NCI-H146 (cell line): ENCODE measurements at places on chromosomes 3 and 15.

DNA sequence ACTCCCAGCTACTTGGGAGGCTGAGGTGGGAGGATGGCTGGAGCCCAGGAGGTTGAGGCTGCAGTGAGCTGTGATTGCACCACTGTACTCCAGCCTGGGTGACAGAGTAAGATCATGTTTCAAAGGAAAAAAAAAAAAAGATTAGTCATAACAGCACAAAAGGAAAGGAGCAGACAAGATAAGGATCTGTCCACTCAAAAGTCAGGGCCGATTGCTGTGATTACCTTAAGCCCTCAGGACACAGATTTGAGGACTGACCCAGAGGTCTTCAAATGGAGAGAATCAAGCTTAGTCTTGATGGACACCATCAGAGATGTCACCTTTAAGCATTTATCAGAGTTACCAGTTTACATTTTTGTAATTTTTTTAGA lies 23.9 kb upstream of the HEG1 start:
- DNase-seq = no peak

DNA sequence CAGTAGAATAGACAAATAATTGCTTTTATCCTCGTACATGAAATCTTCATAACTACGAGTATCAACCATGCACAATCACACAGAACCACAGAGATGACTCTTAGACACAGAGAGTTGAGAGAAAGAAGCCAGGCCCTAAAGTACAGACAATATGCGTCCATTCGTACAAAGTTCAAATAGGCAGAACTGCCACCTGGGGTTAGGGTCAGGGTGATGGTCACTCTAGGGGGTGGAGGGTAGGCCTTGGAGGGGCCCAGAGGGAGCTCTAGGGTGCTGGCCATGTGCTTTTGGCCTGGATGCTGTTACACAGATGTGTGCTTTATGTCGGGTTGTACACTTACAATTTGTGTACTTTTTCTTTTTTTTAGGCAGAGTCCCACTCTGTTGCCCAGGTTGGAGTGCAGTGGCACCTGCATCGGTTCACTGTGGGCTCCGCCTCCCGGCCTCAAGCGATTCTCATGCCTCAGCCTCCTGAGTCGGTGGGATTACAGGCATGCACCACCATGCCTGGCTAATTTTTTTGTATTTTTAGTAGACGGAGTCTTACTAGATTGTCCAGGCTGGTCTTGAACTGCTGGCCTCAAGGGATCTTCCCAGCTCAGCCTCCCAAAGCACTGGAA lies 65.9 kb upstream of the KLF13 start:
- DNase-seq = no peak

- DNase-seq = no peak
These were observed 123.7 kb downstream of the WDR76 start for GRCh38 chr15:43950531-43950930.

GRCh38 chr3:197010556-197011351 lies 18.9 kb downstream of the MELTF start:
- no peak for DNase-seq

- no peak for DNase-seq
These were observed 6.2 kb downstream of the SUCLG2 start for GRCh38 chr3:67648229-67648628.

DNA sequence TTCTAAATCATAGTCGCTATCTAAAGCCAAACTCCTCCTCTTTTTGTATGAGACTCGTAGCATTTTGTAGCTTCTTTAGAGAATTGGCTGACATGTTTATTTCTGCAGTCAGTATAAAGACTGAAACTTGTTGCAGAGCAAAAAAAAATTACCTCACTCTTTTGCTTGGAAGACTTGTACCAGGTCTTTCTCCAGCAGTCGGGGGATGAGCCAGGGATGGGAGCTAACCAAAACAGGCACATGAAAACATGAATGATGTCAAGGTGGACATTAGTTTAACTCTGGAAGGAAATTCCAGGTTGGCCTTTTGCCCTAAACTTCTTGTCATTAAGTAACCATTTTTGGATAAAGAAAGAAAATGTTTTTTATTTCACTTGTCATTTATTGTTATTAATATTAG lies 47.0 kb upstream of the SCAANT1 start:
- no peak for DNase-seq

GRCh38 chr3:53253707-53254508 lies 1.9 kb downstream of the TKT start:
- no peak for DNase-seq

DNA sequence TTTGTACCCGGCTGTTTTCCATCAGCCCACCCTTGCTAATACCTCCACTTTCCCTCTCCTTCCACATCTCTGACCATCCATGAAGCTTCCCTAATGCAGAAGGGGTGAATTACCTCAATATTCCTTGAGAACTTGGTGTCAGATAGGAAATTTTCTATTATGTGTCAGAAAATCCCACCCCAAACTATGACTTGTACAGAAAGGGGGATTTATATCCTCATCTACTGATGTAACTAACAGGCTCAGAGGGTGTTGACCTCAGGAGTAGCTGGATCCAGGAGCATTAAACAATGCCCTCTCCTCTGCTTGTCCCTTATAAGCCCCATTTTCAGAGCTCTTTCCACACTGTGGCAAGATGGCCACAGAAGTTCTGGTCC lies 242.8 kb upstream of the TLE3 start:
- no peak for DNase-seq

GRCh38 chr15:47846876-47847275 lies 129.6 kb downstream of the SEMA6D start:
- DNase-seq = no peak

DNA sequence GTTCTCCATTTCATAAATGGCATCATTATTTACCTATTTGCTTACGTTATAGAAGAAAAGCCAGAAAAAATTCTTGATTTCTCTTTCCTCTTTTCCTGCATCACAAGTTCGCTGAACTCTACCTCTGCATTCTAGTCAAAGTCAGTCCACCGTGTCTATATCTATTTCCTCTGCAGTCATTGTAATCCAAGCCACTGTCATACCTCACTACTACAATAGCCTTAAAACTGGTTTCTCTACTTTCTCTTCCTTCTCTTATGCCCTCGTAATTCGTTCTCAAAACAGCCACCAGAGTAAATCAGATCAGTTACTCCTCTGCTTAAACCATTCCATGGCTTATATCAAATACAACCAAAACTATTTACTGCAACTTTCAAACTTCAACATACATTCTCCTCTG lies 13.4 kb upstream of the FAM81A start:
- no peak for DNase-seq

DNA sequence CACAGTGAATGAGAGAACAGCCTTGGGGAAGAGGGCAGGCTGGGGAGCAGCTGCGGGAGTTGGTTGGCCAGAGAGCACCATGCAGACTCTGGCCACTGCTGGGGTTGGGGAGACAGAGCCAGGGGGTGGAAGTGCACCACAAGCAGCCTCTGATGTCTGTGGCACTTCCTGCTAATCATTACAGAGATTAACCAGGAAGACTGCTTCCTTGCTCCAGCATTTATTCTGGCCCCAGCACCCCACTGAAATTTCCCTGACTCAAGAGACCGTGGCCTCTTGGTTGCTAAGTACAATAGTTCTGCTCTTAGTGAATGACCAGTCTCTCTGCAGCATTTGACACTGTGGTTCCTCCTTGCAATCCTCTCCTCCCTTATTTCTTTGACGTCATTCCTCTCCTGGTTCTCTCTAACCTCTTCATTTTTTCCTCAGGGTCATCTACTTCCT lies 266.2 kb upstream of the ROPN1 start:
- DNase-seq = no peak

DNA sequence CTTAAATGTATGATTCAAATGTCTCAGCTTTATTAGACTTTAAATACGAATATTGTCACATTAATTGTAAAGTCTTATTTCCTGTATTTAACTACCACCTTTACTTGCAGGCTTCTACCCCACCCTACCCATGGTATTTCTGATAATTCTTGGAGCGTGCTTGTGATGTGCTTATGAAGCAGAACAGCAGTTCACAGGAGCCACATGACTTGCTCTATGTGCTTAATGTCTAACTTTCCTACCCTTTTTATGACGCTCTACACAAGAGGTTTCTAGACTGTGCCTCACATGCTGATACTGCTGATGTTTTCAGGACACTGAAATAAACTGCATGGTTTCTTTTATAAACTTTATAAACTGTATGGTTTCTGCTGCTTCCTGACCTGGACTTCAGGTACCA lies 553.5 kb upstream of the CCDC54 start:
- no peak for DNase-seq

GRCh38 chr3:5160940-5161858 lies 26.3 kb upstream of the EDEM1 start:
- DNase-seq = no peak

DNA sequence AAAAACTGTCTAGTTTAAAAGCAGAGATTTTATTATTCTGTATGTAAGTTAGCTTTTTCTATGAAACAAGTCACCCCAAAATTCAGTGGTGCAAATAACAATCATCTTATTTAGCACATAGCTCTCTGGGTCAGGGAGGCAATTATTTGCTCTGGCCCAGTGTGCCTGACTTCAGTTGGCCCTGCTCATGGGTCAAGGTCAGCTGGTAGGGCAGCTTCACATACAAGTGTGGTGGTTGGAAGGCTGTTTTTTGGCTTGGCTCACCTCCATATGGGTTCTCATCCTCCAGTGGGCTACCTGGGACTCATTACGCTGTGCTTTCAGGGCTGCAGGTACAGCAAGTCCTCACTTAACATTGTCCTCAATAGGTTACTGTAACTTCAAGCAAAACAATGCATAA lies 228.6 kb downstream of the NR2F2 start:
- no peak for DNase-seq

DNA sequence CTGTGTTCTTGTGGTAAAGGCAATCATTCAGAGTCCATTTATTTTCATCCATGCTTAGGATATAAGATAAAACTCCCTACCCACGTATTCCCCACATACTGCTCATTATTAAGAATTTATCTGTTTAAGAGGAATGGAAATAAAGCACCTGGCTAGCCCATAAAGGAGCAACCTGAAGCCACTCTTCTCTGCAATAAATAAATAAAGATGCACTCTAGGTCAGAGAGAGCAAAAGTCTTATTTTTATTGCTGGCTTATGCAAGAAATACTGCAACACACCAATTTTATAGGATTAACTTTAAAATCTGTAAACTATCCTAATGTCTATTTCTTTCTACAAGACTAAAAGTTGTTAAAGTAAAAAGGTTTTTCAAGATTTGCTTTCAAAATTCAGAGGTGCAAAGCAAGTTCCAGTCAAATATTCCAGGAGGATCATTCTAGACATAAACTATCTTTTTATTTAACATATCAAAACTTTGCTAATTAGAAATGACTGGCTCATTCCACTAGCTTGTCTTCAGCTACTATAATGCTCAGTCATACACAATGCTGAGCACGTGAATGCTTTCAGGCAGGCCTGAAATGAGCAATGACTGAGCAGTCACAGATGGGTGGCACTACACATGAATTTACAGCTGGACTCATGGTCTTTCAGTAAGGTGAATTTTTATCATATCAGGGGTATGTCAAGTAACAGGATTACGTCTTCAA lies 7.1 kb downstream of the TJP1 start:
- DNase-seq = no peak

- DNase-seq = no peak
These were observed 57.7 kb downstream of the REC114 start for GRCh38 chr15:73500696-73501095.

DNA sequence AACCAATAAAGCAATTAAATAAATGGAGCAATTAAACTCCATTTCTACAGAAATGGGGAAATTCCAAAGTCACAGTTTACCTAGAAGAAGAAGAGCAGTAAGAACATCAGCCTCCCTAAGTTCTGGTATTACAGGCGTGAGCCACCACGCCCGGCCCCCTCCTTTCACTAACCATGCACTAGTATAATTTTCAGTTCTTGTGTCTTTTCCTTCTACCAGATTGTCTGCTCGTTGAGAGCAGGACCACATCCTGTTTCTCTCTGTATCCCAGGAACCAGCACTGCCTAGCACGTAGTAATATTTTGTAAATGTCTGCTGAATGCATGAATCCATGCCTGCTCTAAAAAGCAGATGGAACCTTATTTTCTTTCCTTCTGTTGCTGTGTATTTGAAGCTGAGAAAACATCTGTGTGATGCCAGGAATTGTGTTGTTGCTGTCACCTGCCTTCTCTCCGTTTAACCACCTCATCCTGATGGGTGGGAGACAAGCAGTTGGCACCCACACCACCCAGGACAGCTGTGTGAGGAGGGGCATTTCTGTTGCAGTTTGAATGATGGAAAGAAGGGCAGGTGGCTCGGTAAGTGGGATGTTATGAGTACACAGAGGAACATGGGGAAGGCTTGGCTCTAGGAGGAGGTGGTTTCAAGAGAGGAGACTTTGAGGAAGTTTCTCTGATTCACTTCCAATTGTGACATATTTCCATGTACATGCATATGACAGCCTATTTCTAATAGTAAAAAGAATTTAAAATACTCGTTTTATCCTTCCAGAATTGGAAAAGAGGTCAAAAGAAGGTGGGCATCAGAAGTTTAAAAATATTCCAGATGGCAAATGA lies 30.1 kb downstream of the PXYLP1 start:
- no peak for DNase-seq

- DNase-seq = peak; percentile 26
These were observed 74.7 kb downstream of the CRYBG3 start for GRCh38 chr3:97896547-97896946.

DNA sequence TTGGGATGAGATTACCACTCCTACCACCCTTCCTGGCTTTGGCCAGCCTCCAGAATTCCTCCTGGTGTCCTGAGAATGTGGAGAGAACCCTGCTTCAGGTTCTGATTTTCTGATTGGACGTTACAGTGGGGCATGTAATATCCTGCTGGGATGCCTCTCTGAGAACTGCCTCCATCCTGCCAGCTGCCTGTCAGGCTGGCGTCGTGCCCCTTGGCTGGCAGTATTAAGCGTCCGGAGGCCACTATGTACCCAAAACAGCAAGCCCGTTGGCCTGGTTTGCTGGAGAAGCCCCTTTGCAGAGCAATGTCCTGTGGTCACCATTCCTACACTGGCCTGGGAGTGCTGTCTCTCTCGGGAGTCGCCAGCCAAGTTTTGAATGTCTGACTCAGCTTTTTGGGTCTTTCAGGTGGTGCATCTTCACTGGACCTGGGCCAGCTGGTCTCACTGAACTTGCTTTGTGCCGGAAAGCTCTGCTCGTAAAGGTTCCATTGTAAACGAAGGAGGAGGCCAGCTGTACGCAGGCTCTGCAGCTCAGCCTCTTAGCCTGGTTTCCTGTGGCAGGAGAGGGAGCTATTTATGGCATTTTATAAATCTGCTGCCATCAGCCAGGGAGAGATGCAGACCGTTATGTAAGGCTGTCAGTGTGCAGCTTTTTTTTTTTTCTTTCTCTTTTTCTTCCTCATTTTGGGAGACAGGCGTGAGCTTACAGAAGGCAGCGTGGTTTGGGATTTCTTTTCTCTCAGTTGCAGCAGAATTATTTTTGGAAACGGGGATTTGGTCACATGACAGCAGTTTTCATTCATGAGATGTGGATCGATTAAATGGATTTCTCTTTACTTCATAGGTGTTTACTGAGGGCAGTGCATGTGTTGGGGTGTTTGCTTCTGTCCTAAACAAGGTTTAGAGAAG lies 19.0 kb upstream of the TRAK1 start:
- DNase-seq = peak; percentile 44

DNA sequence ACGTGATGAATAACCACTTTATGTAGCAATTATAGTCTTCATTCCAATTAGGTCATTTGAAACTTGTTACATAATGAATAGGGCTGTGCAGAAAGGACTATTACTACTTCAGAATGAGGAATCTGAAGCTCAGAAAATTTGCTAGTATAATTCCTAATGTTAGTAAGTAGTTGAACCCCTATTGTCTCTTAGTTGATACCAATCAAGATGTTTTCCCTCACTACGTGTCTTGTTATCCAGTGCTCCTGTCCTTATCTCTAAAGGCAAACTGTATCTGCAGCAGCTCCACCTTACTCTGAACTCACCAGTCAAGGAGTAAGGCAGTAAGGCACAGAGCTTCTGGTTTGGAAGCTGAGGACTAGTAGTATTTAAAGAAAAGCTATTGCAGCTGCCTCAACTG lies 32.0 kb downstream of the RAB11A start:
- no peak for DNase-seq

GRCh38 chr3:156739976-156740375 lies 65.6 kb downstream of the TIPARP start:
- DNase-seq = no peak
